ENCODE measurements at places on chromosomes 5 and 9.

DNA sequence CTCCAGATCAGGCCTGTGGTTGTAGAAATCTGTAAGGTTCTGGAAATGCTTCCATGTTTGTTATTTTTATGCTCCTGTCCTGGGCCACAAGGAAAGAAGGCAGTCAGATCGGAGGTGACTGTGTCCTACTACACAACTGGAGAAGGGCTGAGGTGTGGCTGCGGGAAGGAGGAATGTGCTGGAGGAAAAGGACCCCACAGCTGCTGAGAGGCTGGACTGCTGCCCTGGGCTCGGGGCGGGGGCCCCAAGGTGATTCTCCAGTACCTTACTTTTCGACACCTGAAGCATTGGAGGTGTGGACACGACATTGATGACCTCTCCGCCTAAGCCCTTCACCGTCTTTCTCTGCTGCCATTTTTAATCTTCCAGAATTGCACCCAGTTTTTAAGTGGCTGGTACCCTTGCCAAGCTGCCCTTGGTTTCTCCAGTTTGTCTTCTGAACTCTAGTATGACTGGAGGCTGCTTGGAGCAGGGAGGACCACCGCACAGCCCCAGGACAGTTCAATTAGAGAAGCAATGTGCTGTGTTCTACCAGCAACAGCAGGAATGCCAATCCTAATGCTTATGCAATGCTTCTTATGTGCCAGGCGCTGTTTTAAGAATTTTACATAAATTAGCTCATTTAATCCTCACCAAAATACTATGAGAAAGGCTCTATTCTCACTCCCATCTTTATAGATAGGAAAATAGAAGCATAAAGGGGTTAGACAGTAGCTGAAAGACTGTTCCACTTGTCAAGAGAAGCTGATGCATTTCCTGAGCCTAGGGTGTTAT is 13.5 kb upstream of the ANKRD33B start:
- no peak for DNase-seq

DNA sequence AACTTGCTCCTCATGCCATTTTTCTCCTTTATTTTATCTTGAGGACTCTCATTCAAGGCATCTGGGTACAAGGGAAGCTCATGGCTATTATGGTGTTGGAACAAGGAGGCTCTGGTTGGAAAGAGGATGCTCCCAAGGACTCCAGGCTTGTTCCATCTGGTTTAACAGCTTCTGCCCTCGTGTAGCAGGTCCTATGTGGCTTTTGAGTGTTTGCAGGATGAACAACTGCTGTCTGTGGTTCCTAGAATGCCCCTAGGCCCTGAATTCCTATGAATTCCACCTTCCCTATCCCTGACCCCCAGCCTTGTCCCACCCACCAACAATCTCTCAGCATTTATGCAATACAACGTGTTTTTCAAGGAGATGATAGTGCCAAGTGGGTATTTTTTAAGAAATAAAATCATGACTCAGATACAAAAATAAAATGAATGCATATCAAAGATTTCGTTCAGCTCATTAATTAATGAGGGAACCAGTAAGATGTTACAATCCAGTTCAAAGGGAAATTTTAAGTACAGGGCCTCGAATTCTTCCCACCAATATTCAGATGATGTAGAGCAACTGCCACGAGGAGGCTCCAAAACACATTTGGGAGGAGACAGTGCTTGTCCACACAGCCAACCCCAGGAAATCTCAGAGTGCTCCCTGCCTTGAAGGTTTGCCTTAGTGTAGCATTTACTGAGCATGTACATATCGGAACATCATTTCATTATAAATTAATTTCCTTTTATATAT is 182.0 kb downstream of the MUSK start:
- no peak for DNase-seq

- DNase-seq, result no peak
These were observed 858 bp upstream of the SOWAHA start for GRCh38 chr5:132812123-132812765.

GRCh38 chr5:43631182-43631910 is 28.4 kb downstream of the NNT start:
- DNase-seq, result peak; percentile 83

DNA sequence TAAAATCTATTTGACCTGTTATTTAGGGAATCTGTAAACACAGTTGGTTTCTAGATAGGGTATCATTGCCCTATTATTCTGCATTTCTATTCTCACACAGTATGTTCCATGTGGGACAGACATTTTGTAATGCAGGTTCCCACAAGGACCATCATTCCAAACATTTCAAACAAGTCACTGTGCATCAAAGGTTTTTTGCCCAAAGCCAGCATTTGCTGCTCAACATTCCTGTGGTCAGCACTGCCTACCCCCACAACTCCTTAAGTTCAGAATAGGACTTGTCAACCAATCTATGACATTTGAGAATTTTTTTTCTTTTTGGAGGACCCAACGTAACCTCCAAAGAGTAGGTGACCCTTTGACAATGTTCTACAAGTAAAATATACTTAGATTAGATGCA is 95.7 kb downstream of the LPAR1 start:
- peak; percentile 85 for DNase-seq

- DNase-seq, result peak; percentile 39
These were observed 1640.9 kb upstream of the C9orf72 start for GRCh38 chr9:29214154-29214689.

GRCh38 chr5:67355120-67355713 is 158.6 kb upstream of the CD180 start:
- DNase-seq, result no peak

- peak; percentile 32 for DNase-seq
These were observed 55.9 kb downstream of the OTULIN start for GRCh38 chr5:14720236-14720923.
